ENCODE measurements at places on chromosomes 7 and 10. TPM values are rescaled to one million over a fixed set of nuclear protein-coding genes. Genes with fewer than 3 reads are reported as not detected.

DNA sequence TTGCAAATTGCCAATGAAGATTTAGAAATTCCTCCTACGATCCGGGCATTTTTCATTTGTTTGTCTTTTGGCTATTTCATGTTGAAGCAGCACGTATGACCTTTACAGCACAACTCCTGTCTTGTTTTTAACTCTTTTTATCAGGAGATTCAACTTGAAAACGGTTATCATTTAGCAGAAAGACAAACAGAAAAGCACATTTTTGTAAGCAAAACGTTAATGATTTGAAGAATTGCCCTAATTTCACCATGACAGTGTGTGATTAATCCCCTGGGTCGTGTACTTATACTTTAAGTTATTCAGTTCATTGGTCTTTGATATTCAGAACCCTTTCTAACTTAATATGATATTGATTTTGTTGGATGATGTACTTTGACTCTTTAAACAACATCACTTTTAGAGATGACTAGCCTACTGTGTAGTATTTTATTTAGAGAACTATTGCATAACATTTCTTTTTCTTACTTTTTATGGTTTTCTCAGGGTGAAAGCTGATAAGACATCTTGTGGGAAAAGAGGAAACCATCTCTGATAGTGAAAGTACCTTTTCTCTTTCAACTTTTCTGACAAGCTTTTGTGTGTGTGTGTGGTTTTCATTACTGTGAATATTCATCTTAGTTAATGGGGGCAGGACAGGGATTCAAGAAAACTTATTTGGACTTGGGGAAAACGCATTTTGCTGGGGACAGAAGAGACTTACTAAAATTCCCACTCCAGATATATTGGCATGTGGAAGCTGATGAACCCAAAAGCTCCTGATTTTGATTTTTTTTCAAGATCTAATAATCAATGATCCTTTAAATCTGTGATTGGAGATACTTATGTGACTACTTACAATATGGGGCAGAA, 8.1 kb downstream of the HHEX start:
- no peak overlapping the region for H3K27ac ChIP-seq
- peaks cover 84% of the 10 kb centered on the region for H3K27me3 ChIP-seq
- no peak overlapping the region for H3K4me3 ChIP-seq
- no peaks in the 10 kb centered on the region for H3K36me3 ChIP-seq
- no peak for DNase-seq

DNA sequence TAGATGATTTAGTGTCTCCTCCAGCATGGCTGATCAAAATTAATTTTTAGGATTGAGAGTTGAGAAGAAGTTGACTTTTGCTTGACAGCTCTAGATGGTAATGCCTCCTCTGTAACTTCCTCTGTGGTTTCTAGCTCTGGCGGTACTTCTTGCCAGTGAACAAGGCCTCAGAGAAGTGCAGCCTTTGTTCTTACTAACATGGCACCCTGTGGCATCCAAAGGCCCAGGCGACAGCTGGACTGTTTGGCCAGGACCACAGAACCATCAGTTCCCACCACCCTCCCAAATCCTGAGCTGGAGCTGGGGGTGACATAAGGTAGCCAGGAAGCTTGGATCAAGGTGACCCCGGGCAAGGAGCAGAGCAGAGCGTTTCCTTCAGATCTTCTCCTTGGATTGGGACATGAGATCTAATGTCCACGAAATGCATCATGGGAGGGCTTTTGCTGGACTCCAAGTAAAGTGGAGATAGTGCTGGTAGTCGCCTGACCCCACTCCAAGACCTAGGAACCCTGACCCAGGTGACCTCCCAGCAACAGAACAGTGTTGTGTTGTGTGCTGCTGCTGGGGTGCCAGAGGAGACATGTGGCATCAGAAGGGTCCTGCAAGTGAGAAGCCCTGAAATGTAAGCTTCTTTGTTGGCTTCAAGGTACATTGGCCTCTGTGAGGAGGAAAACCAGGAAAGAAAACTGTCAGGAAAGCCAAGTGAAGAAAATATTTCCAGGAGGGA, 41.8 kb downstream of the APBB1IP start:
- DNase-seq: no peak
- H3K27me3 ChIP-seq: no peaks in the 10 kb centered on the region
- no peaks in the 10 kb centered on the region for H3K36me3 ChIP-seq

- no peaks in the 10 kb centered on the region for H3K27me3 ChIP-seq
- H3K36me3 ChIP-seq: no peaks in the 10 kb centered on the region
- no peak for DNase-seq
- H3K4me3 ChIP-seq: no peak overlapping the region
These were observed 91.1 kb downstream of the PPP1R9A start for GRCh38 chr7:94998266-94999068.

- H3K36me3 ChIP-seq: no peaks in the 10 kb centered on the region
- H3K27me3 ChIP-seq: no peaks in the 10 kb centered on the region
- H3K4me3 ChIP-seq: no peak overlapping the region
These were observed 59.2 kb upstream of the MTPN start for GRCh38 chr7:136036336-136036735.

Gene TET1
- 0.48 TPM for total RNA-seq

Gene ADCY1
- 0.40 TPM for total RNA-seq

Gene GRID1
- total RNA-seq: 0.03 TPM

DNA sequence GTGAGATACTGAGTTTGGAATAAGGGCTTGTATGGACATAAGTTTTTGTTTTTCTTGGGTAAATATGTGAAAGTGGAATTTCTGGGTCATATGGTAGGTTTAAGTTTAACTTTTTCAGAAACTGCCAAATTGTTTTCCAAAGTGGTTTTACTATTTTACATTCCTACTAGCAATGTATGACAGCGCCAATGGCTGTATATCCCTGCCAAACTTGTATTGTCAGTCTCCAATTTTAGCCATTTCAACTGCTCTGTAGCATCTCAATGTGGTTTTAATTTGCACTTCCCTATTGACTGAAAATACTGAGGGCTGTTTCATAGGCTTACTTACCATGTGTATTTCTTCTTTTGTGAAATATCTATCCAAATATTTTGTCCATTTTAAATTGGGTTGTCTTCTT, 90.5 kb upstream of the ZNF32 start:
- H3K27me3 ChIP-seq: no peaks in the 10 kb centered on the region
- DNase-seq: no peak
- H3K36me3 ChIP-seq: no peaks in the 10 kb centered on the region
- H3K4me3 ChIP-seq: no peak overlapping the region

GRCh38 chr10:59135275-59135674, 41.2 kb upstream of the PHYHIPL start:
- H3K36me3 ChIP-seq: no peaks in the 10 kb centered on the region
- H3K27ac ChIP-seq: no peak overlapping the region
- no peaks in the 10 kb centered on the region for H3K4me1 ChIP-seq
- no peaks in the 10 kb centered on the region for H3K27me3 ChIP-seq

- H3K4me1 ChIP-seq: peaks cover 34% of the 10 kb centered on the region
- peak overlapping the region; percentile 59 for H3K4me3 ChIP-seq
- no peak for DNase-seq
- H3K27ac ChIP-seq: peak overlapping the region; percentile 97
- H3K36me3 ChIP-seq: no peaks in the 10 kb centered on the region
- H3K27me3 ChIP-seq: no peaks in the 10 kb centered on the region
These were observed 2.0 kb downstream of the BAZ1B start for GRCh38 chr7:73519867-73520672.

- DNase-seq: no peak
- no peaks in the 10 kb centered on the region for H3K36me3 ChIP-seq
- no peak overlapping the region for H3K4me3 ChIP-seq
- H3K4me1 ChIP-seq: peaks cover 15% of the 10 kb centered on the region
- H3K27ac ChIP-seq: no peak overlapping the region
- no peaks in the 10 kb centered on the region for H3K27me3 ChIP-seq
These were observed 45.2 kb upstream of the TMEM213 start for GRCh38 chr7:138752518-138753149.

Gene NOS3
- 2.5 TPM for total RNA-seq

Gene HSPA14
- total RNA-seq: 13.4 TPM

- no peaks in the 10 kb centered on the region for H3K27me3 ChIP-seq
- H3K4me1 ChIP-seq: peaks cover 31% of the 10 kb centered on the region
- peak overlapping the region; percentile 21 for H3K4me3 ChIP-seq
- H3K36me3 ChIP-seq: no peaks in the 10 kb centered on the region
These were observed 603 bp downstream of the ADRA2A start for GRCh38 chr10:111077479-111077784.

DNA sequence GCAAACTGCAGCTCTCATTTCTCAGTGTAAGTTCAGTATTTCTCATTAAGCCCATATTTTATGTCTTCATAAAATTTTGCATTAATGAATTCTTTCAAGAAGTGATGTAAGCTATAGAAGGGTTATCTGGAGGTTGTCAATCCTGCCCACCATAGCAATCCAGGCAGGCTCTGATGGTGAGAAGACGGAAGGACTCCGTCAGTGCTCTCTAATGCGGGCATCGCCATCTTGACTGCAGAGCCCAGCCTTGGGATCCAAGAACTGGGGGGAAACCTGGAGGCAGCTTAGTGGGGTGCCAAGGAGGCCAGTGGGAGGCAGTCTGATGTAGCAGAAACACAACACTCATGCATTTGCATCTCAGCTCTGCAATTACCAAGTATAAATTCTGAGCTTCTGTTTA, 707.4 kb upstream of the NRP1 start:
- no peaks in the 10 kb centered on the region for H3K27me3 ChIP-seq
- DNase-seq: no peak
- H3K4me3 ChIP-seq: no peak overlapping the region
- no peaks in the 10 kb centered on the region for H3K36me3 ChIP-seq
- H3K4me1 ChIP-seq: no peaks in the 10 kb centered on the region

DNA sequence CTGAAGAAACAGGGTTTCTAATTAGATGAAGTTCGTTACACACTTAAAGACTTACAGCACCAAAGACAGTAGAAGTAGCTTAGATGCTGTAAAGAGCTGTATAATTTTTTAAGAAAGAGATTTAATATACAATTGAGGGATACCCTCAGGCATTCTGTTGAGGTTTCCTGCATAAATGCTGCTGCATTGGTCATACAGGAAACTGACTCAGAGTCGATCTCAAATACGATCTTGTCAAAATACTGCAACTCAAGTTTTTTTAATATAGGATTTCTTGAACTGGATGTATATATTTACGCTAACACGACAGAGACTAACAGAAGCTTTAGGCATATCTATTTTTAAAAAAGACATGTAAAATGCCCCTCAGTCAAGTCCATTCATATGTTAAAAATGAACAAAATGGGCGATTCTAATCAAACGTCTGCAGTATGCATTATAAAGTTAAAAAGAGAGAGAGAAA, 2.4 kb upstream of the ARID5B start:
- H3K27me3 ChIP-seq: no peaks in the 10 kb centered on the region
- no peak overlapping the region for H3K4me3 ChIP-seq
- H3K36me3 ChIP-seq: no peaks in the 10 kb centered on the region

Gene CDC14C
- total RNA-seq: not detected

Gene SPAM1
- total RNA-seq: not detected

Gene KLLN
- total RNA-seq: 0.91 TPM

DNA sequence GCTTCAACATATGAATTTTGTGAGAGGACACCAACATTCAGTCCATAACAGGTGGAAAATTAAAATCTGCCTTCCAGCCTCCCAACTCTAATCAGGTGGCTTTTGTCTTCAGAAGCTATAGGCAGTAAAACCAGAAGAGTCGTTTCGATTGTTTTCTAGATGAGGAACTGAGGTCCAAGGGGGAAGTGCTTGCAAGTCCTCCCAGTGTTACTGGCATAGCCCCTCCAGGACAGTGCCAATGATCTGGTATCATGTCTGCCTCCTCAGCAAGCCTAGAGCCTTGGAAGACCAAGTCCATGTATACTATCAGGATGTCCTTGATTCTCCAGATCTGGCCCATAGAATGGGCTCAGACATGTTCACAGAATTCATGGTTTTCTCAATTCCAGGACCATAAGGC, 16.9 kb downstream of the CYP26A1 start:
- H3K36me3 ChIP-seq: no peaks in the 10 kb centered on the region
- no peak overlapping the region for H3K4me3 ChIP-seq
- no peak overlapping the region for H3K27ac ChIP-seq
- H3K27me3 ChIP-seq: no peaks in the 10 kb centered on the region
- DNase-seq: no peak
- H3K4me1 ChIP-seq: no peaks in the 10 kb centered on the region

GRCh38 chr10:48751730-48752129, 67.1 kb downstream of the WDFY4 start:
- no peak overlapping the region for H3K4me3 ChIP-seq
- H3K36me3 ChIP-seq: no peaks in the 10 kb centered on the region
- H3K4me1 ChIP-seq: no peaks in the 10 kb centered on the region
- DNase-seq: no peak

GRCh38 chr7:28018446-28018845, 162.1 kb downstream of the JAZF1 start:
- no peaks in the 10 kb centered on the region for H3K36me3 ChIP-seq
- no peak for DNase-seq
- no peaks in the 10 kb centered on the region for H3K4me1 ChIP-seq
- no peak overlapping the region for H3K27ac ChIP-seq

Gene KCP
- 0.57 TPM for total RNA-seq

Gene RUFY2
- 25.4 TPM for total RNA-seq

GRCh38 chr7:120709972-120710320, 148.0 kb downstream of the TSPAN12 start:
- H3K27me3 ChIP-seq: no peaks in the 10 kb centered on the region
- H3K4me1 ChIP-seq: no peaks in the 10 kb centered on the region

GRCh38 chr10:4243651-4244050, 458.6 kb upstream of the KLF6 start:
- no peaks in the 10 kb centered on the region for H3K36me3 ChIP-seq
- no peak for DNase-seq
- H3K4me1 ChIP-seq: peaks cover 14% of the 10 kb centered on the region
- H3K27me3 ChIP-seq: no peaks in the 10 kb centered on the region
- peak overlapping the region; percentile 22 for H3K4me3 ChIP-seq
- peak overlapping the region; percentile 89 for H3K27ac ChIP-seq

GRCh38 chr10:35027567-35027966, 62.6 kb downstream of the CUL2 start:
- no peak overlapping the region for H3K27ac ChIP-seq
- no peaks in the 10 kb centered on the region for H3K27me3 ChIP-seq
- DNase-seq: no peak
- H3K36me3 ChIP-seq: peaks cover 5% of the 10 kb centered on the region
- no peaks in the 10 kb centered on the region for H3K4me1 ChIP-seq

Gene RPEL1
- total RNA-seq: not detected

- no peaks in the 10 kb centered on the region for H3K27me3 ChIP-seq
- H3K27ac ChIP-seq: no peak overlapping the region
- H3K36me3 ChIP-seq: no peaks in the 10 kb centered on the region
These were observed 500.1 kb downstream of the GATA3 start for GRCh38 chr10:8554574-8554973.

Gene WEE2
- total RNA-seq: not detected

- DNase-seq: no peak
- no peak overlapping the region for H3K27ac ChIP-seq
- no peaks in the 10 kb centered on the region for H3K36me3 ChIP-seq
- no peaks in the 10 kb centered on the region for H3K27me3 ChIP-seq
- no peak overlapping the region for H3K4me3 ChIP-seq
- no peaks in the 10 kb centered on the region for H3K4me1 ChIP-seq
These were observed 222.1 kb downstream of the NSUN6 start for GRCh38 chr10:18429335-18429734.

- H3K27ac ChIP-seq: no peak overlapping the region
- peaks cover 5% of the 10 kb centered on the region for H3K4me1 ChIP-seq
These were observed 80.4 kb upstream of the NEUROD6 start for GRCh38 chr7:31420948-31421347.

GRCh38 chr7:151411551-151411950, 1.7 kb upstream of the WDR86 start:
- H3K27ac ChIP-seq: no peak overlapping the region
- no peaks in the 10 kb centered on the region for H3K36me3 ChIP-seq
- DNase-seq: no peak
- H3K4me3 ChIP-seq: no peak overlapping the region

All from esophagus squamous epithelium (tissue), 5 donors.